IPS-NIHi11 (cell line): ENCODE measurements at places on chromosomes 5 and 9.

GRCh38 chr9:18238752-18239447, 235.1 kb upstream of the ADAMTSL1 start:
- DNase-seq = no peak

GRCh38 chr5:141783947-141784296, 94.3 kb downstream of the PCDH1 start:
- DNase-seq = no peak

- peak; percentile 19 for DNase-seq
These were observed 661 bp downstream of the PDCL start for GRCh38 chr9:122827761-122828093.

DNA sequence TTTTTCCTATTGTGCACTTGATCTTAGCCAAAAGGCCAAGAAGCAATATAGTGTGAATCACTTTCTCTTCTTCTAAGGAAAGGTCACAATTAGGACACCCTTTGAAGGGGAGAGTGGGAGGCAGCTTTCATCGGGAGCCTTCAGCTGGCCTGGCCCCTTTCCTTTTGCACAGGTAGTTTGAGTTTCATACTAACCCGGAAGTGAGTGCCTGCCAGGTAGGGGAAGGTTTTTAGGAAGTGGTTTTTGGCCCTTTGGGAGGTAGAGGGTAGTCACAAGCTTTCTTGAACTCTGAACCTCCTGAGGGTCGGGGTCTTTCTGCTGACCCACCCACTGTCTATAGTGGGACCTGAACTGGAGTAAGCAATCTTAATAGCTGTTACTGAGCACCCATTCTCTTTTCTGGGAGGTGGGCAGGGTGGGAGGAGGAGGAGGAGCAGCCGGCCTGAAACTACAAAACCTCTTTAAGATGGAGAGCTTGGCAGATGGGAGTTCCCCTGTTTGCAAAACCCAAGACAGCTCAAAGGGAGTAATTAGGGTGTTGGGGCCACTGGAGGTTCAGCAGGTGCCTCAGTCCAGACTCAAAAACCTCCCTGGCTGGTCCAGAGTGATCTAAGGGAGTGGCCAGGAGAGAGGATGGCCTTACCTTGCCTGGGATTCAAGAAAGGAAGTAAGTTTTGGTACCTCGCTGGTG, 6.0 kb downstream of the LARP1 start:
- no peak for DNase-seq

- DNase-seq = no peak
These were observed 70.8 kb upstream of the XPA start for GRCh38 chr9:97767891-97768290.

- DNase-seq = peak; percentile 47
These were observed 24.5 kb downstream of the CAVIN4 start for GRCh38 chr9:100602342-100602801.

DNA sequence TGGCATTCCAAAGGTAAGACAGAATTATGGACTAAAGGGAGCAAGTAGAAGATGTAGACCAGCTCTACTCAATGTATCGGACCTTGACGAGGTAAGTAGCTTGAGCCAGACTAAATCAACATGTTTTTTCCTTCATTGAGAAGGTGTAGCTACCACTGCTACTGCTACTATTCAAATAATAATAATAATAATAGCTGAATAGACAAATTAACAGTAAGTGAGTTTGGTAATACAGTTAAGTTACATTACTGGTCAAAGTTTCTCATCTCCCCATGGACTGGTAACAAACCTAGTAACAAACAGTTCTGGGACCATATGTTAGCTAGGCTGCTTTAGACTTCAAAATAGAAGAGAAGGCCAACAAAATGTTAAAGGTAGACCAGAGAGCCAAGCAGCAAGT, 609.2 kb downstream of the TLE1 start:
- no peak for DNase-seq

- no peak for DNase-seq
These were observed 46.7 kb downstream of the NTRK2 start for GRCh38 chr9:84716217-84716616.

DNA sequence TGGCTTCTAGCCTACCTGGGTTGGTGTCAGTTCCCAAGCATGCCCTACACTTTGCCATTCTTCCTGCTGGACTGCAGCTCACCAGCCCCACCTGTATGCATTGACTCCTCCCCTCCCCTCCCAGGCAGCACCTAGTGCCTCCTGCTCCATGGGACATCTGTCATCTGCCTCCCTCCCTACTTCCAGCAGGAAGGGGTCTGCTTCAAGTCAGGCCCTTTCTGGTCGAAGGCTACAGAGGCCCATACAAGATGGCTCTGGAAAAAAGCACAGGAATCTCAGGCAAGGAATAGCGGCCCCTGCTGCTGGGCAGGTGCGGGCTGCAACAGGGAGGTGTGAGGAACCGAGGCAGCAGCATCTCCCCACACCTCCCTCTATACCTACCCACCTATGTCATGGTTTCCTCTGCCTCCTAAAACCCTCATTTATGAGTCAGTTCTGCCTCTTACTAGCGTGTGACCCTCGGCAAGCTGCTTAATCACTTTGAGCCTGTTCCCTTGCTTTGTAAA, 19.7 kb downstream of the WWC1 start:
- DNase-seq = no peak

DNA sequence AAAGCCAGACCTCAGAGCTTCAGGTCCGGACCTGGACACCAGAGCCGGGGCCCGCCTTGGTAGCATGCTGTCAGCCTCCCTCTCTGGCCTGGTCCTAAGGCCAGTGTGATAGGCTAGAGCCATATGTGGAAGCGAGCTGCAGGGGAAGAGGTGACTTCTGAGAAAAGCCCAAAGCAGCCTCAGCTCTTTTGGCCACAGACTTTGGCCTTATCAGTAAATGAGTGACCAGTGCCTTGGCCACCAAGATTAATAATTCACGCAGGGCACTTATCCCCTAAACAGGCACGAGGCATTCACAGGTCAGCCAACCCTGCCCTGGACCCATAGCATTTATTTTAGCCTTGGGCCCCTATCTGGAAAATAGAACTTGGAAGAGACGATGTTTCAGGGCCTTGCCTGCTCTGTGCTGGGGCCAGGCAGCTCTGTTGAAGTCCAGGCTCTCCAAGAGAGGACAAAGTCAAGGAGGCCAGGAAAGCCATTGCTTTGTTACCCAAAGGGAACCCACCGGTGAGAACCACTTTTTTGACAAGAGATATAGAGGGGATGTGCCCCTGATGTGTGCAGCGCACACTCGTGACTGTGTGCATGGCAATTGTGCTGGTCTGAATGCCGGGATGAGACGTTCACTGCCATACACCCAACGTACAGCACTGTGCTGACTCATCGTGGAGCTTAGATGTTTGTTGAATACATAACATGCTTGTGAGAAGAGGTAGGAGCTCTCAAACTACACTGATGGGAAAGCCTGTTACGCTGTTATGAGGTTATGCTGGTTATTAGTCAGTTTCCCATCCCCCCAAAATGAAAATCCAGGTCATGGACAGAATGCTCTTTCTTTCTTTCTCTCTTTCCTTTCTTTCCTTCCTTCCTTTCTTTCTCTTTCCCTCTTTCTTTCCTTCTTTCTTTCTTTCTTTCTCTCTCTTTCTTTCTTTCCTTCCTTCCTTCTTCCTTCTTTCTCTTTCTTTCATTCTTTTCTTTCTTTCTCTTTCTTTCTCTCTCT, 5.0 kb upstream of the SLC34A1 start:
- DNase-seq = no peak

DNA sequence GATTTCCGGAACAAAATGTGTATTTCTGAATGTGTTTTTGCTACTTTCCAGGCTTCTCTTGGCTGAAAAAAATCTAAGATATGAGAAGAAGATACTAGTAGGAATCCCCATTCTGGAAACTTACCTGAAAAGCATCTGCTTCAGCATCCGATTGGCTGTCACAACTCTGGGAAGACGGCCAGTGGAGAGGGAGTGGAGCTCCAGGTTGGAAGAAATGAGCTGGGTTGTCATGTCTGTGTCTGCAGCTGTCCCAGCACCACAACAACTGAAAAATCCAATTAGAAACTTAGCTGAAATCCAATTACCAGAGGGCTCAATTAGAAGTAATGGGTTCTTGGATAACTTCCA, 3.0 kb downstream of the PSMB7 start:
- no peak for DNase-seq

DNA sequence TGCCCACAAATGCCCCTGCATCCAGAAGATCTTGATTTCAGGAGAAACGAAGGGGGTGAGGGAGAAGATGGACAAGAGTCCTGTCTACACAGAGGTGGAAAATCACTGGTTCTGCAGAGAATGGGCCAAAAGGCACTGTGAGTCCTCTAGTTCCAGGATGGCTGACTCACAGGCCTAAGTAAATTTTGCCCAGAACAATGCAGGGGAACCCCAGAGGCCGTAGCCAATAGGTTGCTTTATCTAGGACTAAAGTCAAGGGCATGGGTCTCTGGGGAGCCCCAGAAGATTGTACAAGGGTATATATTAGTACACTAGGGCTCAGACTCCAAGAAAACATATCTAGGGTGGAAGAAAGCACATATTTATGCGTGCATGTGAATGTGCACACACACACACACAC, 98.0 kb downstream of the SLIT3 start:
- no peak for DNase-seq

- DNase-seq = no peak
These were observed 322.9 kb downstream of the SLIT3 start for GRCh38 chr5:168978015-168978414.

DNA sequence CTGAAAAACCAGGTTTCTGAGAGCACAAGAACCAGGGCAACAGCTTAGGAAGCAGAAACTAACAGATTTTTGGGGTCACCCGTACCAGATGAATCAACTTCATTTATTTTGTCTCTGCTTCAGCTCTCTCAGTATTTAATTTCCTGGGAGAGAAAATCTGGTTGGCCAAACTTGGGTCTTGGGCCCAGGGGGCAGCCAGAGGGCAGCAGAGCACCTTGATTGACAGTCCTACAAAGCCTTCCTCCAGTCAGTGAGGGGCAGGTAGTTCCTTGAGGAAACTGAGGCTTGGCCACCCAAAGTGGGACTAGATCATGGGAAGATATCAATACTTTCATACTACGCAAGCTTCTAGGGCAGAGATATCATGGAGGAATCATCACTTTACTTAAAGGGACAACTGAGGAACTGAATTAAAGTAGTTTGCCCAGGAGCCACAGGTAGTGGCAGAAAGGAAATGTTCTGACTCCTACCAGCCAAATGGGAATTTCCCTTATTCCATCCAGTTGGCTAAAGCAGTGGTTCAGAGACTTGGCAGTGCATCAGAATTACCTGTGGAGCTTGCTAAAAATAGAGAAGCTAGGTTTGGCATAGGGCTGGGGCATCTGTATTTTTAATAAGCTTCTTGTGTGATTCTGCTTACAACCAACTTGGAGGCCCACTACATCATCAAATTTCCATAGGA, 21.5 kb upstream of the ARHGAP26 start:
- DNase-seq = peak; percentile 54

DNA sequence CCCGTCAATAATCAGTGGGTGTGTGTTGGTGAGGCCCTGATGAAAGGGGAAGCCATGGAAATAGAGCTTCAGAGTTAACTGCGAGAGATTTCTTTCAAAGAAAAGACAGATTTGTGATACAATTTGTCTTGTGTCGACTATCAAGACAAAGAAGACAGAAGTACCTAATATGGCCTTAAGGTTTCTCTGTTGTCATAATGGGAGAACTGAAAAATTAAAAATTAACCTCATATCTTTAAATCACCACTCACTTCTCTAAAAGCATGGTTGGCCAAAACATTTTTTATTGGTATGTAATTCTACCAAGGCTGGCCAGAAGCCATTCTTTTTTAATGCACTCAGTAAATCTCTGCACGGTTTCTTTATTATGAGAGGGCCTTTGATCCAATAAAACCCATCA, 282.9 kb upstream of the WWC1 start:
- no peak for DNase-seq

DNA sequence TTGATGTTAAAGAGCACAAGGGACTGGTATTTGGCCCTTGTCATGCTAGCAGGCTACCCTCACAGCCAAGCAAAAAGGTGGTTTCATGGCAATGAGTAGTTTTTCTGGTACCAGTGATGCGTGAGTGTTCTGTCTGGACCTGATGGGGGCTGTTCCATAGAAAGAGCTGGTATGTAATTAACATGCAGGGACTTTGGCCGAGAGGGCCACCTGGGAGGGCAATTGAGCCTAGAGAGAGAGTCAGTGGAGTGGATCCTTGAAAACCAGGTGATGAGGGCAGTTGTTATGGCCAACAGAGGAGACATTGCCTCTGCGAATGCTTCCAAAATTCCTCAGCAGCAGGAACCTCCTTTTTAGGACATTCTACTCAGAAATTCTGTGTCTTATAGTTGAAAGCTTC, 383.3 kb downstream of the PSAT1 start:
- DNase-seq = no peak
